CD4-positive, alpha-beta T cell treated with Interferon alpha-2 for 1 hour (primary cell): ENCODE measurements at places on chromosomes 16 and 17.

DNA sequence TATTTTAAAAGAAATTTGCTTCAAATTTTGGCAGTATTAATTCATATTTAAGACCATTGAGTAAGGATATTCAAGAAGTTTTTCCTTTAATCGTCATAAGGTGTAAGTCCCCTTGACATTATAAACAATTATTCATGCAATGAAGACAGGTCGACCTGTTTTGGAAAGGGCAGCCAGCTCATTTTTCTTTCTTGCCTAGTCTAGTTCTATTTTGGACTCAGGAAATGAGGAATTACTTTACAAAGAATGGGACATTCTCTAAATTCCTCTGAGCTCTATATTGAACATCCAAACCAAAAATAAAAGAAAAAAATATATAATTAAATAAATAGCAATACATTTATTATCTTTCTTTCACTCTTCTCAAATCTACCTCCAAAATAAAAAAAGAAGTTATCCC, 595.6 kb upstream of the KIF2B start:
- DNase-seq, result no peak

- DNase-seq, result no peak
Observed at GRCh38 chr16:85252461-85252860, 140.2 kb upstream of the CIBAR2 start.

GRCh38 chr16:31472709-31473203, 804 bp downstream of the TGFB1I1 start:
- DNase-seq, result peak; percentile 63

DNA sequence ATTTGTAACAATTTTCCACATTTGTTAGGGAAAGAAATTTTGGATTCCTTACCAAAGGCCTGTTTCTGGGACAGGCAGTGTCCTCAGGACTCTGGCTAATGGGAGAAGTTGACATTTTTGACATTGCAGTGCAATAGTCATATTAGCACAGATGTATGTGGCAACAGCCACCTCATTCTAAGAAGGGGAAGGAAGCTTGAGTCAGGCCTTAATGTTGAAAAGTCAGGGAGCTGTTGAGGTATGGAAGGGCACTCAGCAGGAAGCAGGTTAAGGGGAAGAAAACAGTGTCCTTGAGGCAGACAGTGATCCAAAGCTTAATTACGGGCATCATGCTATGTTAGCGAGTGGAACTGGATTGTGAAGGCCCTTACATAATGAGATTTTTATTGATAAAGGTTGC, 20.9 kb downstream of the AKTIP start:
- peak; percentile 18 for DNase-seq

DNA sequence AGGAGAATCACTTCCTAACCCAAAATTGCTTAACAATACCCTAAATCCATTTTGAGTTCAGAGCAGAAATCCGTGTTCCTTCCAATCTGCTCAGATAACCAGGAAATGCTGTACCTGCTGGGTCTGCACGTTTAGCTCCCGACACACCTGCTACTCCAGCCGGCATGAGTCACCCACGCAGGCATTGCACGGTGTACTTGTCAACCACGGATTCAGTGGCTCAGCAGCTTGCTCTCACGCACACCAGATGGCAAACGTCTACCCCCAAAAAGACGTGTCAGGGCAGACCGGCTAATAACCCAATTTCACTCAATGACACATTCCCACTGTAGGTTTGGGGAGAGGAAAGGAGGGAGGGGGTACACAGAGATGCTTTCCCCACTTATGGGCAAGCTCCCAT, 468.1 kb downstream of the SOX9 start:
- DNase-seq, result no peak

- no peak for DNase-seq
Observed at GRCh38 chr17:16652847-16653366, 743 bp downstream of the ZNF624 start.

DNA sequence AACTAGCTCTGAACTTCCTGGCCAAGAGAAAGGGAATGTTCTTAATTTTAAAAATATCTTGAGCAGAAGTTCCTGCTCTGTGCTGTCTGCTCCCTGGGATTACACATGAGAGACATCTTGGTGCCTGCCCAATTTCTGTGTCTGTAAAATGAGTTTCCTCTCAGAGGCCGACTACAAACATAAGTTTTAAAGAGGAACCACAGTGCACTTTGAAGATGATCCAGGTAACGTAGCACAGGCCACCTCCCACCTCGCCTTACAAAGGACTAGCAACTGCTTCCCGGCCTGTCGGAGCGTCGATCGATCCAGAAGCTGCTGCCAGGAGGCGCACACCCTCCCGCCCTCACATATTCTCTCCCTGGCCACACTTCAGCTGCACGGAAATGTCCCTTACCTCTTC, 55.0 kb upstream of the ATP2A3 start:
- no peak for DNase-seq

DNA sequence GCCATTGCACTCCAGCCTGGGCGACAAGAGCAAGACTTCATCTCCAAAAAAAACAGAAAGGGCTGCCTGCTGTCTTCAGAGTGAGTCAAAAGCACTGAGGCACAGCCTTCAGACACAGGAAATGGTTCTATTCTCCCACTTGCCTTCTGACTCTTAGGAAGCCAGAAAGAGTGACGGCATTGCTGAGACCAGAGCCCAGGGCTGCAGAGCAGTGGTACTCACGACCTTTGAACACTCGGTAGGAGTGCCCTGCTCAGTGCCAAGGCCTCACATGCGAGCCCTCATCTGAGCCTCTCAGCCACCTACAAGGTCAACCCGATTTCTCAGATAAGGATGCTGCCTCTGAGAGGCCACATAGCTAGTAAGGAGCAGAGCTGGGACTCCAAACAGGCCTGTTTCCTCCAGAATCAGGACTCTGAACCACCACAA, 3.5 kb upstream of the ITGAE start:
- no peak for DNase-seq

DNA sequence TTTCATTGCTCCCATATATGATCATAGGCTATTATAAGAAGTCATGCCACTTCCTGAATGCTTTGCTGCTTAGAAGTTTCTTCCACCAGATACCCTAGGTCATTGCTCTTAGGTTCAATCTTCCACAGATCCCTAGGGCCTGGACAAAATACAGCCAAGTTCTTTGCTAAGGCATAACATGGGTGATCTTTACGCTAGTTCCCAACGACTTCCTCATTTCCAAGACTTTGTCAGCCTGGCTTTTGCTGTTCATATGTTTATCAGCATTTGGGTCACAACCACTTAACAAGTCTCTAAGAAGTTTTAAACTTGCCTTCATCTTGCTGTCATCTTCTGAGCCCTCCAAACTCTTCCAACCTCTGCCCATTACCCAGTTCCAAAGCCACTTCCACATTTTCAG, 20.1 kb upstream of the DLX3 start:
- no peak for DNase-seq

GRCh38 chr17:19292377-19292711, 55.2 kb downstream of the EPN2 start:
- DNase-seq, result no peak
